ENCODE measurements at places on chromosomes 6 and 20. TPM values are rescaled to one million over a fixed set of nuclear protein-coding genes. Genes with fewer than 3 reads are reported as not detected.

The SLC22A3 gene
- total RNA-seq = 118 TPM

The ENPP3 gene
- 2.2 TPM for total RNA-seq

The TCP11 gene
- total RNA-seq = 33.3 TPM

The KCNB1 gene
- total RNA-seq = 16.1 TPM

The OLIG3 gene
- total RNA-seq = not detected

The SLC26A8 gene
- 15.2 TPM for total RNA-seq

The MYT1 gene
- total RNA-seq = 0.74 TPM

- H3K4me1 ChIP-seq = no peaks in the 10 kb centered on the region
- no peaks in the 10 kb centered on the region for H3K36me3 ChIP-seq
- H3K4me3 ChIP-seq = no peak overlapping the region
- H3K27me3 ChIP-seq = no peaks in the 10 kb centered on the region
- DNase-seq = no peak
Observed at GRCh38 chr20:24815196-24815815, 133.8 kb upstream of the CST7 start.

DNA sequence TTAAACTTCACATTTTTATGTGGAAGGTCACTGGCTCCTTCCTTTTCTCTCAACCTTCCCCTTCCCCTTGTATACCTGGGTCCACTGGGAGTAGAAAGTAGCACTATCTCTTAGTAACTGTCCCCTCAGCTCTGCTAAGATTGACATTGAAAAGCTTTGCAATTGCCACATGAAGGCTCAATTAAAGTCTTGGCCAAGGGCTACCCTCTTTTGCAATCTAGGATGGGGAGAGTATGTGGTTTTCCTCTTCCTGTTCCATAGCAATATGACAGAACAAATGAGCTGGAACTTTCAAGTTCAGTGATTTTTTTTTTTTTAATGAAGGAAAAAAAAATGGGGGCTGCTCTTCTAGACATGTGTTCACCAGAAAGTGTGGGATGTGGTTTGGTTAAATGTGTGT lies 37.1 kb downstream of the PROKR2 start:
- DNase-seq = no peak
- no peaks in the 10 kb centered on the region for H3K36me3 ChIP-seq
- H3K27me3 ChIP-seq = no peaks in the 10 kb centered on the region

DNA sequence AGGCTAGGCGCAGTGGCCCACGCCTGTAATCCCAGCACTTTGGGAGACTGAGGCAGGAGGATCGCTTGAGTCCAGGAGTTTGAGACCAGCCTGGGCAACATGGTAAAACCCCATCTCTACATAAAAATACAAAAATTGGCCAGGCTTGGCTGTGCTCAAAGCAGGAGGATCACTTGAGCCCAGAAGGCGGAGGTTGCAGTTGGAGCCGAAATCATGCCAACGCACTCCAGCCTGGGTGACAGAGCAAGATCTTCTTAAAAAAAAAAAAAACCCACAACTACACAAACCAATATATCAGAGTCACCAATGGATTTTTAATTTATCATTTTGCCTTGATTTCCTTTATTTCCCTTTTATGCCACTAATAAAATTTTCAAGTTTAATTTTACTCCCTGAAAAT lies 9.3 kb downstream of the MAP3K5 start:
- no peak overlapping the region for H3K4me3 ChIP-seq
- no peaks in the 10 kb centered on the region for H3K27me3 ChIP-seq
- no peak overlapping the region for H3K27ac ChIP-seq
- H3K36me3 ChIP-seq = no peaks in the 10 kb centered on the region

GRCh38 chr6:161890832-161891297 lies 617.0 kb upstream of the AGPAT4 start:
- no peaks in the 10 kb centered on the region for H3K27me3 ChIP-seq
- H3K4me3 ChIP-seq = no peak overlapping the region
- no peak for DNase-seq
- H3K36me3 ChIP-seq = no peaks in the 10 kb centered on the region
- no peak overlapping the region for H3K27ac ChIP-seq

DNA sequence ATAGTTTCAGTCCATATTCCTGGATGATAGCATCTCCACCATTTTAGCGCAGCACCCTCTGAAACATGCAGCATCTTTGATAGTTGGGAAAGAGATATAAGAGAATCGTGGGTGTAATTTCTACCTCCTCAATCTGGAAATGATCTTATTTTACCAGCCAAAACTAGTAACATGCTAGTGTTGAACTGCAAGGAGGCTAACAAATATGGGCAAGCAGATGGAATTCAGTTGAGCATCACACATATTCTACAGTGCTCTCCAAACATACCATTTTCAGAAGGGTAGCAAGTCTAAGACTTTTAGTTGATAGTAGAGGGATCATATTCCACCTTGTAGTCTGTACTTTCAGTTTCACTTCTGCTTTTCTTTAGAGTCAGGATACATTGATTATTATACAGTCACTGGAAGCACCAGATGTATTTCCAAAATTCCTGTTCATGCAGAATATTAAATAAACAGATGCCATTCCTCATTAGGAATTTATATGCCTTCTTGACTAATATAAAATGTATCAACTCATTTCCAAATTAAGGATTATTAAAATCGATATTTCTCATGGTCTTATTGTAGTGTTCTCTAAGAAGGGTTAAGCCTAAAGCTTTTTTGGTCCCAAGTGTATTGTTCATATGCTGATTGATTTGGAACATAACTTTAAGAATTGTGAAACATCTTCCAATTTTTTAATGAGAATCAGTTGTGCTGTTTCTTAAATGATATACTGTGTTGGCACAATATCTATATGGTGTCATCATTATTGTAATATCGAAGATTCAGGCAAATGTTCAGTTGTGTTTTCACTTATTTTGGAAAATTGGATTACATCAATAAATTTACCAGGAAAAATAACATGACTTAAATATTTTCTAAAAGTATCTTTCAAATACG lies 362.0 kb downstream of the CENPW start:
- H3K4me3 ChIP-seq = no peak overlapping the region
- no peaks in the 10 kb centered on the region for H3K27me3 ChIP-seq
- DNase-seq = no peak
- no peaks in the 10 kb centered on the region for H3K36me3 ChIP-seq

DNA sequence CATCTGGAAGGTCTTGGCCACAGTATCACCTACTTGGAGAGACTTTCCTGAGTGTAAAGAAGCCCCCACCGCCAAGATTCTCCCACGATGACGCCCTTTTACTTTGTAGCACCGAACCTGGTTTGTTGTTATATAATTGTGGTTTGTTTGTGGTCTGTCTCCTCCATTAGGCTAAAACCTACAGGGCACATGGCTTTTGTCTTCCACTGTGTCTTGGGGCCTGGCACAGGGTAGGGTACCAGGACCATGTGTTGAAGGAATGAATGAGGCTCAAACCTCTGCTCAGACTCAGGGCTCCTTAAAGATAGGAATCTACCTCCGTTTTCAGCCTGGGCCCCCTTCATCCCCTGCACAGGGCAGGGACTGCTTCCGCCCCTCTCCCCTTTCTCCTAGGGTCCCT lies 59.4 kb upstream of the CCDC167 start:
- H3K36me3 ChIP-seq = no peaks in the 10 kb centered on the region
- no peak overlapping the region for H3K27ac ChIP-seq
- H3K4me1 ChIP-seq = no peaks in the 10 kb centered on the region
- no peak for DNase-seq

- no peak for DNase-seq
- H3K27ac ChIP-seq = no peak overlapping the region
- H3K36me3 ChIP-seq = no peaks in the 10 kb centered on the region
- H3K4me3 ChIP-seq = no peak overlapping the region
- H3K4me1 ChIP-seq = no peaks in the 10 kb centered on the region
Observed at GRCh38 chr6:134245041-134245440, 72.9 kb downstream of the SGK1 start.

DNA sequence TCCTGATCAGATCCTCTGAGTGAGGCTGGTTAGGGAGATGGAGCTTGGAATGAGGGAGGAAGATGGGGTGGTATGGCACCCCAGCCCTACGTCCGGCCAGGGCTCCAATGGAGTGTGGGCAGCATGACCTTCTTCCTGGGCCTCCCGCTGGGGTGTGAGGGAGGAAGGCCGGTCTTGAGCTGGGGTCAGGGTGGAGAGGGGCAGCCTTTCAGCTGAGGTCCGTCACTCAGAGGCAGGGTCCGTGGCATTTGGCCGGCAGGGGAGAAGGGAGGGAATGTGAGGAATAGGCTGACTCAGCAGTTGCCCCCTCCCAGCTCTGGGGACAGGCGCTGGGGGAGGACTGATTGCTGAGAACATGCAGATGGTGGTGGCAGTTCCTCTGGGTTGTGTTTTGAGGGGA lies 25.5 kb upstream of the VEGFA start:
- no peak overlapping the region for H3K4me3 ChIP-seq
- H3K4me1 ChIP-seq = peaks cover 12% of the 10 kb centered on the region
- peak overlapping the region; percentile 78 for H3K27ac ChIP-seq
- no peaks in the 10 kb centered on the region for H3K36me3 ChIP-seq

DNA sequence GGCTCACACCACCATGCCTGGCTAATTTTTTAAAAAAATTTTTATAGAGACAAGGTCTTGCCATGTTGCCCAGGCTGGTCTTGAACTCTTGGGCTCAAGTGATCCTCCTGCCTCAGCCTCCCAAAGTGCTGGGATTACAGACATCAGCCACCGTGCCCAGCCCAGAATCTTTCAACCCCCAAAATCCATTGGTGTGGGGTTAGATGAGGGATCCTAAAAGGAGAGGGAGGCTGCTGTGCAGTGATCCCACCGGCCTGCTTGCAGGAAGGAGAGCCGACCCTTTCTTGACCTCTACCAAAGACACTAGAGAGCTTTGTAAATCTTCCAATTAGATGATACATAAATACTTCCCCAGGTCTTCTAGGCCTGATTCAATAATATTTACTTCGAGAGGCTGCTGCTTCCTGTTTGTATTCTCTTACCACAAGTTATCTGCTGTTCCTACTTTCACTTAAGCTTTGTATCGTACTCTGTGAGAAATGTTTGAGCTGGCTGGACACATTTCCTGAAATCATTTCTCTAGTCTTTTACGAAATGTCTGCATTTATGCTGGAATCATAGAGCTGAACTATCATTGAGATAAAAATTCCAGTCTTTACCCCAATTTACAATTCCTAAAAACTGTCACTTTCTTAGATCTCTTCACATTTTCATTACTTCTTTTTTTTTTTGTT lies 49.3 kb upstream of the IER3 start:
- no peak overlapping the region for H3K4me3 ChIP-seq
- no peaks in the 10 kb centered on the region for H3K36me3 ChIP-seq
- no peaks in the 10 kb centered on the region for H3K4me1 ChIP-seq
- peak overlapping the region; percentile 54 for H3K27ac ChIP-seq

GRCh38 chr6:131215219-131215618 lies 80.0 kb downstream of the AKAP7 start:
- H3K27me3 ChIP-seq = no peaks in the 10 kb centered on the region
- H3K36me3 ChIP-seq = no peaks in the 10 kb centered on the region

- no peaks in the 10 kb centered on the region for H3K27me3 ChIP-seq
- H3K4me3 ChIP-seq = no peak overlapping the region
- H3K27ac ChIP-seq = no peak overlapping the region
- H3K36me3 ChIP-seq = no peaks in the 10 kb centered on the region
Observed at GRCh38 chr20:62058941-62059340, 6.7 kb downstream of the TAF4 start.

Data from prostate gland (tissue), 2 donors.